ENCODE measurements at places on chromosomes 12 and 14. TPM values are rescaled to one million over a fixed set of nuclear protein-coding genes. Genes with fewer than 3 reads are reported as not detected.

DNA sequence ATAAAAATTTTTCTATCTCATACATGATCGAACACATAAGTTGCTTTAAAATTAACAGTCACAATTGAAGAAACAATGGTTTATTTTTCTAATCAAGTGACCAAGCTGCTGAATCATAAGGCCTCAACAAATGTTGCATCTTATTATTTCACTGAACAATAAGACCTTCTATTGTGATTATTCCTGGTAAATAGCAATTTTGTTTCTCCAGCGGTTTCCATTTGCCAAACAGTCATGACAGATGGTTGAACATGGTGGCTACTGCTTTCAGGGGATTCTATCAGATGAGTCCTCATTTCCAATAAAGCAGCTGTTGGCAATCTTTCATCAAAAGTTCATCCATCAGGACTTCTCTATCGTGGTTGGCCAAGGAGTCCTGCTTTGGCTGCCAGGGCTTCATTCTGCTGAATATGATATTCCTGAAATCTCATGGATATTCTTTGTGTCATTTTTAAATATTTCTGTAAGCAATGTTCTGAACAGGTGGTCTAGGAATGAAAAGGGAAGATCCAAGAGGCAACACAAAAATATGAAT is 13.0 kb downstream of the TOMM20L start:
- DNase-seq, result no peak

GRCh38 chr14:26963711-26964110 is 365.9 kb upstream of the NOVA1 start:
- DNase-seq, result no peak

DNA sequence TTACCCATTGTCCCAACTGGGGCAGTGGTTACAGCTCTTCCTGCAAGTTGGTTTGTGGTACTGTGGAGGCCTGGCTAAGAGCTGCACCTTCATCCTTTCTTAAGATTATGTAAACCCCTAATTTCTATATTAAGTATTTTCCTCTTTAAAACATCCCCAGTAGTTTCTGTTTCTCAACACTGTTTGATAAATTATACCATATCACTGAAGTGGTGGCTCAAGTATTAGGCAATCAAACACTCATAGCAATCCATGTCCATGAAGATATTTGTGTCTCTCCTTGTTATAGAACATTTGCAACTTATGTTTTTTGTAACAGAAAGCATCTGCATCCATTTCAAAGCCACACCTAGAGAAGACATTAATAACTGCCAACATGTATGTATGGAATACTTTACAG is 31.8 kb downstream of the ATXN3 start:
- DNase-seq, result no peak

DNA sequence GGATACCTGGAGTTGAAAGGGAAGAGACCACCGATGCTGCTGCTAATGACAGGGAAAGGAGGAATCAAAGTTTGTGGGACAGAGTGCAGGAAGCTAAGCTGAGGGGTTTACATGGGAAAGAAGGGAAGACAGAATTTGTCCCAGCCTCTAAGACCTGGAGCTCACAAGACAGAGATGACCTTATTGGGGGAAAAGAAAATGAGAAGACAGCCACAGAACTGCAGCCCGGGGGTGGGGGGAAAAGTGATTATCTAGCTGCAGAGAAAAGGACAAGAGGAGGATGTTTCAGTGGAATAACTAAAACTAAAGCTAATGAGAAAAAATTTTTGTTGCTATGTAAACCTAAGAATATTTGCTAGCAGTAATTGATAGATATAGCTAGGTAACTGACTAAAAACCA is 30.7 kb downstream of the NDUFA12 start:
- no peak for DNase-seq

CBLN3 gene
- total RNA-seq, result 3.6 TPM

SIX6 gene
- total RNA-seq, result not detected

- no peak for DNase-seq
Measured at GRCh38 chr12:45256721-45257120, 40.8 kb downstream of the ANO6 start.

GRCh38 chr12:46674129-46674528 is 151.7 kb downstream of the SLC38A4 start:
- DNase-seq, result no peak

NGB gene
- not detected for total RNA-seq

NFE2 gene
- total RNA-seq, result 1.6 TPM

- no peak for DNase-seq
Measured at GRCh38 chr14:95609398-95609990, 74.6 kb downstream of the GLRX5 start.

DNA sequence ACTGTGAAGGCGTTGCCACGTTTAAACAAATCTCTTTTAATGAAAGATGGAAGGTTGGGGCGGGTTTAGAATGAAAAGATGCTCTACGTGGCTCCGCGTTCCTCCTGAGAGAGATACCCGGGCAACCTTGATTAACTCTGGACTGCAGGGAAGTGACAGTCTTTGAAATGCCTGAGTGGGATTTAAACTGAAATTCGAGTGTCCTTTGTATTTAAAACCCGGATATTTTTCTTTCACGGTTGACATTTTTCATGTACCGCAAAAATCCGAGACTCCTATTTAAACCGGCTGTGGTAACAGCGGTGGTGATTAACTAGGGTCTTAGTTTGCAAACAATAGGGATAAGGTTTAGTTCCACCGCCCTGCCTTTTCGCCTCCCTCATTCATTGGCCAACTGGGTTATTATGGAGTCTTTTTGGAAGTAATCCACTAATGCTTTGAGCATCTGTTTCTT is 707 bp downstream of the G2E3 start:
- no peak for DNase-seq

DNA sequence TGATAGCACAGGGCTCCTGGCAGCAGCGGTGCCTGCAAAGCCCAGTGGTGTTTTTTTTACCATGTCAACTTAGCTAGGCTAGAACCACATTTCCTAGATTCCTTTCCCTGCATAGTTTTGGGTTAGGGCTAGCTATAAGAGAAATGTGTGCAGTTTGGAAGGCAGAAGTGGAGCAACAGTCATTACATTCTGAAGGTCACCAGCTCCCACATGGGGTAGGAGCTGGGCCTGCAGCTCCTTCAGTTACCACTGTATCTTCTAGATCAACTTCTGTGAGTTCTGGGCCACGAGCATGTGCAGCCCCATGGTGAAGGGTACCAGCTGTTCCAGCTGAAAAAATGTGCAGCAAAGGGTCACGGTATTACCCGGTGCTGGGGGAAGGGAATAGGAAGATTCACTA is 2.3 kb upstream of the SLC25A3 start:
- DNase-seq, result no peak

ST8SIA1 gene
- 1.6 TPM for total RNA-seq

GRCh38 chr14:99838639-99839134 is 45.5 kb downstream of the EML1 start:
- no peak for DNase-seq

DNA sequence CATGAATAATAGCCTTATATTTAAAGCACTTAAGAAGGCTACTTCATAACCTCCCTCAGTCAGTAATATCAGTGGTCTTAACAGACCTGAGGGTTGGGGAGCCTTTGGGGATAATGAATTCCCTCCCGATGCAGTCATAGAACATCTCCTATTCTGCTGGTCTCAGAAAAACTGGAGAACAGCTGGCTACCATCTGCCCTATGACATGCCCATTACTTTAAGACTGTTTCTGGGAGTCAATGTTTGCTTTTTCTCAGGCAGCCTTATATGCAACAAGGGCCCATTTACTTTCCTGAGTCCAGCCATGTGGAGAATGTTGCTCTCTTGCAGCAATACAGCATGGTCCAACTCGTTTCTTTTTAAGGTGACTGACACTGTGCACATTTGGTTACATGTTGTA is 161.7 kb upstream of the PARP11 start:
- no peak for DNase-seq

KRT79 gene
- not detected for total RNA-seq

RND1 gene
- total RNA-seq, result 4.4 TPM

- DNase-seq, result no peak
Measured at GRCh38 chr12:107525719-107526554, 159.7 kb upstream of the PWP1 start.
